ENCODE measurements at places on chromosomes 6 and 20.

GRCh38 chr20:19886661-19887288, 128.7 kb downstream of the RIN2 start:
- DNase-seq, result peak; percentile 26

DNA sequence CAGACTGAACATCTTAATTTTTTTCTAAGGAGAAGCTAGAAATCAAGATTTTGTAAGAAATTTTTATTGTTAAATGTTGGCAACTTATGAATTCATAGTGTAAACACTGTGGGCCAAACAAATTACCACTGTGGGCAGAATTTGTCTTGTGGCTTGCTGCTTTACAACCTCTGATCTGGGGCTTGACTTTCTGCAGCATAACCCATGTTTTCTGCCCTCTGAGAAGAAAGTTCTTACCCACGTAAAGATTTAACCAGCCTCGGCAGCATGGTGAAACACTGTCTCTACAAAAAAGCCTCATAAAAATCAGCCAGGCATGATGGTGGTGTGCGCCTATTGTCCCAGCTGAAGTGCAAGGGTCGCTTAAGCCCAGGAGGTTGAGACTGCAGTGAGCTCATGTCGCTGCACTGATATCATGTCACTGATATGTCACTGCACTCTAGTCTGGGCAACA, 12.9 kb downstream of the ITCH start:
- DNase-seq, result no peak

GRCh38 chr20:43744966-43745730, 18.3 kb upstream of the GTSF1L start:
- no peak for DNase-seq

GRCh38 chr6:160975162-160975561, 16.4 kb upstream of the MAP3K4 start:
- DNase-seq, result no peak

Data from NCI-H146 (cell line).